ENCODE measurements at places on chromosomes 3 and 15.
A peak's percentile ranks its signal among the peaks of the same experiment; 100 is the strongest.

- no peak for DNase-seq
Measured at GRCh38 chr3:129226374-129226773, 23.0 kb upstream of the COPG1 start.

GRCh38 chr3:180974286-180974685, 15.2 kb downstream of the DNAJC19 start:
- no peak for DNase-seq

DNA sequence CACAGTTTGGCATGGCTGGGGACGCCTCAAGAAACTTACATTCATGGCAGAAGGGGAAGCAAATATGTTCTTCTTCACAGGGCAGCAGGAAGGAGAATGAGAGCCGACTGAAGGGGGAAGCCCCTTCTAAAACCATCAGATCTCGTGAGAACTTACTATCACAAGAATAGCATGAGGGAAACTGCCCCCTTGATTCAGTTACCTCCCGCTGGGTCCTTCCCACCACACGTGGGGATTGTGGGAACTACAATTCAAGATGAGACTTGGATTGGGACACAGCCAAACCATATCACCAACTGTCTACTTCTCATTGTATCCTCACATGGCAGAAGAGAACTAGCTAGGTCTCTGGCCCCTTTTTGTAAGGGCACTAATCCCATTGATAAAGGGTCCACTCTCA, 30.5 kb downstream of the CCDC32 start:
- no peak for DNase-seq

DNA sequence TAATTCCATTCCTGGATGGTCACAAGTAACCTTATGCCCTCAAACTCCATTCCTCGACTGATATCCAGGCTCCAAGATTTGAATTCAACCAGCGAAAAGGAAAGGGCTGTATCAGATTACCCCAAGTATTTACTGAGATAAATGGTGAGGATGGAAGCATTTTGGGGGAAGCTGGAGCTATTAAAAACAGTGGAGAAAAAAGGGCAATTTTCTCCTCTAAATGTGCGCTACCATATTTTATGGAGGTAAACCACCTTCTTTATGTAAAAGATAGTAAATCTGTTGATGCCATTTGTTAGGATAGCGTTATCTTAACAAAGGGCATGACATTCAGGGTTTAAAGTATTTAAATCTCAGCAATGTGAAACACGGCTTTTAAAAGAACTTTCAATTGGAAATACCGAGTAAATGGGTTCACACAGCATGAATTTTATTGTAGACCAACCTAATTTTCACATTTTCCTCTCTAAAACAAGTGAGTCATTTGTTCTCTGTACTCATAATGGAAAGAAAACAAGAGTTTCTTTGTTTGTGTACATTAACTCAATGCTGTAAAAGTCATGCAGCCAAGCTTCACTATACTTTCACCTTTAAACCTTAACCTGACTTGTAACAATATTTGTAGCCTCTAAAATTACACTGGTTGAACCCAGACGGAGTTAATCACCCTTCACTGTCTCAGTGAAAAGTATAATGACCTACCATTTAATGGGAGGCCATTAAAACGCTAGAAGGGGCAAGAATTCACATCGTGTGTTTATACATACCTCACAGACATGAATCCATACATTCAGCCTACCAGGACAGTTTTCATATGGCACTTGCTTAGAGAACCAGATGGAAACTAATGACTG, 773.4 kb downstream of the ROBO1 start:
- DNase-seq, result no peak

GRCh38 chr15:74129586-74130154, 716 bp upstream of the ISLR2 start:
- no peak for DNase-seq

DNA sequence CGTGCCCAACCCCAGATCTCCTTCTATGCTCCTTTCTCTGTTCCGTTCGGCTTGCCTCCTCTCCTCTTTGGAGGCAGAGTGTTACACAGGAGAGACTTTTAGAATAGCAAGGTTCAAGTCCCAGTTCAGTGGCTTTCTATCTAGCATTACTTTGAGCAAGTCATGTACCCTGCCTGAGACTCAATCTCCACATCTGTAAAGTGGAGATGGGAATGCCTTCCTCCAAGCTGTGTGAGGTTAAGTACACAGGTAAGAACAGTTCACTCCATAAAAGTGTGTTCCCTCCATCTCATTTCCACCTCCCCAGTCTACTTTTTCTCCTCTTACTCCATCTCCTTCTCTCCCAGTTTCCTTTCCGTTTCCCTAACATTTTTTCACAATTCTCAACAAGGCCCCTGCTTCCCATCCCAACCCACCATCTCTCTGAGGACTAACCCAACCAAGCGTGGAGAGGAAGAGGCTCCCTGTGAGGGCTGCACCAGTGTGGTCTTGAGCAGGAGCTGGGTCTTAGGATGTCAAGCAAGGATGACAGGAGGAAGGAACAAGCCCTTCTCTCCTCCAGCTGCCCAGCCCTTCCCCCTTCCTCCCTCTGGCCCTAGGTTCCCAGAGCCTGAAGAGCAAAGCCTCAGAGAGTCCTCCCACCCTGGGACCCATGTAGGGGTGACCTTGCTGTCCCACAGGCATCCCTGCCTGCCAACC, 6.4 kb downstream of the ATP8B4 start:
- DNase-seq, result no peak

- no peak for DNase-seq
Measured at GRCh38 chr15:67880651-67881182, 40.9 kb upstream of the RNU6-1 start.

GRCh38 chr3:15645740-15646501, 44.4 kb downstream of the BTD start:
- no peak for DNase-seq

- DNase-seq, result no peak
Measured at GRCh38 chr3:113912552-113913236, 35.1 kb upstream of the ZDHHC23 start.

DNA sequence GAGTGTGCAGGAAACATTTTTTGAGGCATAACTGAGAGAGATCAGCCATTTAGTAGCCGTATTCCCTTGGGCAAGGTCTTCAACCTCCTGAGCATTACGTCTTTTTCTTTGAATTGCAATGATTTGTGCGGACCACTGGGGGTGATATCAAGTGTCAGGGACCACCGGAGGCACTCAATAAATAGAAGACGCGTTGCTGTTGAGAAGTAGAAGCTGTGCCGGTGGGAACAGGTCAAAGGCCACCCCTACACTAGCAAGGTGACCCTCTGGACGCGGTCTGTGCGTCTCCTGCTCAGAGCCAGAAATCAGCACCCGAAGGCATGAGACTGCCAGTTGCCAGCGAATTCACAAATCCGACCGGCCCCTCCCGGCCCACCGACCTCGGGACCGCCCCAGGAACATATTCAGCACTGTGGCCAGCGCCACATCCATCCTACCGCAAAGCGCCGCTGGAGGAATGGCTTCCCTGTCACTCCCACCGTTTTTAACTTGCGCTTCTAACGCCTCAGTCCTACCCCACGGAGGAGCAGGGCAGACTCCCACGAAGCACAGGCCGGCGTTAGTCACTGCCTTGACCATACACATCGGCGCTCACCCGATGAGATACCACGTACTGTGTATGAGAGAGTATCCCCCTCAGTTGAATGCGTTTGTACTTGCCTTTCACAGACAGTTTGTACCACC, 1.4 kb upstream of the GHSR start:
- DNase-seq, result no peak

GRCh38 chr15:48300038-48300437, 31.2 kb upstream of the DUT start:
- no peak for DNase-seq

DNA sequence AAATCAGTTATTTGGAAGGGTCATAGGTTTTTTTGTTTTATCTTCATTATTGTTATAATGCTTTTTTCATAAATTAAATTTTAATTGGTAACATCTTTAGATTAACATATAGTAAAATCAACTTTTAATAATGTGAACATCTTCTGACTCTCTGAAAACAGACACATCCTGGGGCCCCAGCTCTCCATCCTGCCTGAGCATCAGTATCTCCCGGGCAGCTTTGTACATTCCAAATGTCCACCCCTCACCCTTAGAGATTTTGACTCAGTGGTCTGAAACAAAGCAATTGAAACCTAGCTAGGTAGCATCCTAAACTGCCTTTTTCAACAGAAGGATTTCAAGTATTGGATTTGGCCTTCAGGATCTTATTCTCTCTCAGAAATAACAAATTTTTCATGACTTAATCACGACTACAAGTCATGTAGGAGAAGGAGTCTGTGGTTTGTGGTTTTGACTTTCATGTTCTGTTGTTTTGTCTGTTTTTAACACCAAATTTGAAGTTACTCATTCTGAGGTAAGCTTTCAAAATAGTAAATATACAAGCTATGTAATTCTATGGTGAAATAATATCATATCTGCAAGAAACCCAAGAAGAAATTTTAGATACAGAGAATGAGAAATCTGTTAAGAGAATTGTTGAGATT, 147.3 kb upstream of the UBE2E2 start:
- DNase-seq, result no peak

DNA sequence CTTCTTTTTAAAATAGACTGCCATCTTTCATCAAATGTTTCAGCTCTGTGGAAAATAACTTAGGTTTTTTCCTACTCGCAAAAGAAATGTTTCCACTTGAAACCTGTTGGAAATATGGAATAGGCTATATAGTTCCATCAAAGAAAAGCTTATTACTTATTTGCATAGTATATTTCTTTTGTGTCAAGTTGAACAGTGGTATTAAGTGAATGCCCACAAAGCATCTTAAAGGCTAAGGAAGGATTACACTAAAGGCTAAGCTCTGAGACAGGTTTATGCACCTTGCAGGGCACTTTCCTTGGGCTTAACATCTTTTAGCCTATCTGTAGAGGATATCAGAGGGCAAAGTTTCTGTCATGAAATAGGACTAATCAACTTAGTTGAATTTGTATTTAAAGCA, at the start of gene SAMD7:
SAMD7 (plus strand) TSS at position 301 of the 400 bp plus-strand sequence. CDS start 7,927 bp downstream, outside the sequence.
- DNase-seq, result no peak

- DNase-seq, result no peak
Measured at GRCh38 chr15:40345867-40346578, 4.8 kb upstream of the PHGR1 start.

DNA sequence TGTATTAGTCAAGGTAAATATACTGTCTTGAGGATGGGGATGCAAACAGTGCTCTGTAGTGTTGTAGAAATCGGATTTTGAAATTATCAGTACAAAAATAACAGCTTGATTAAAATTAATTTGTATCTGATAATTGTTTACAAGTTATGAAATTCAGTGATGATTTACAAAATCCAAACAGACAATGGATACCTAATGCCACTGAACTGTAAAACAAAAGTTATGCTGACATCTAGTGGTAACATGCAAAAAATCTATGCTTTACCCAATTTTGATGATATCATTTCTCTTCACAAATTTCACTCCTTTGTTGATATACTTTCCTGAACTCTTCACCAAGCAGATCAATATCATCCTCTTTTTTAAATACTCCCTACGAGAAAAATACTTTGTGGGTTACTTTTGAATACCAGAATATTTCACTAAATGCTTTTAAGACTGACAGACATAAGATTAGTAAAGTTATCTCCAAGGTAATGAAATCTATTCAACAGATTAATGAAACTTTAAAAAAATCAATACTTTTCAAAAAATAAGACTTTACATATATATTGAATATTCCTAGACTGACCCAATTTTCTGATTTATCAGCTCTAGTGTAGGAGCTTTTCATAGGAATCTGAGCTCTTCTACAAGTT, 36.0 kb downstream of the MNS1 start:
- DNase-seq, result no peak

DNA sequence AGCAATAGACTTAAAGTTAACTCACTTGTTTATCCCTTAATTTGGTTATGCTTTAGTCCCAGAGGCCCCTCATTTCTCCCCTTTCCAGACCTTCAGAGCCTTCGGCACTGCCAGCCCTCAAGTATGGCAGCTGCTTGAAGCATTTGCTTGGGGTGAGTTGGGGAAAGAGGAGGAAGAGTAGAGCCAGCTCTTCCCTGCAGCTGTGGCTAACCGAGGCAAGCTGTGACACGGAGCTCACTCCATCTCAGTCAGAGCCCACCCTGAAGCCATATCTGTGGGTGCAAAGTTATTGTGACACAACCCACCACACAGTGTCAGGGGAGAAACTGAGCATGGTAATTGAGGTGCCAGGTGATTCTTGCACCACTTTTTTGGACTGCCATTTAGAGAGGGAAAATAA, 66.1 kb downstream of the FILIP1L start:
- no peak for DNase-seq

DNA sequence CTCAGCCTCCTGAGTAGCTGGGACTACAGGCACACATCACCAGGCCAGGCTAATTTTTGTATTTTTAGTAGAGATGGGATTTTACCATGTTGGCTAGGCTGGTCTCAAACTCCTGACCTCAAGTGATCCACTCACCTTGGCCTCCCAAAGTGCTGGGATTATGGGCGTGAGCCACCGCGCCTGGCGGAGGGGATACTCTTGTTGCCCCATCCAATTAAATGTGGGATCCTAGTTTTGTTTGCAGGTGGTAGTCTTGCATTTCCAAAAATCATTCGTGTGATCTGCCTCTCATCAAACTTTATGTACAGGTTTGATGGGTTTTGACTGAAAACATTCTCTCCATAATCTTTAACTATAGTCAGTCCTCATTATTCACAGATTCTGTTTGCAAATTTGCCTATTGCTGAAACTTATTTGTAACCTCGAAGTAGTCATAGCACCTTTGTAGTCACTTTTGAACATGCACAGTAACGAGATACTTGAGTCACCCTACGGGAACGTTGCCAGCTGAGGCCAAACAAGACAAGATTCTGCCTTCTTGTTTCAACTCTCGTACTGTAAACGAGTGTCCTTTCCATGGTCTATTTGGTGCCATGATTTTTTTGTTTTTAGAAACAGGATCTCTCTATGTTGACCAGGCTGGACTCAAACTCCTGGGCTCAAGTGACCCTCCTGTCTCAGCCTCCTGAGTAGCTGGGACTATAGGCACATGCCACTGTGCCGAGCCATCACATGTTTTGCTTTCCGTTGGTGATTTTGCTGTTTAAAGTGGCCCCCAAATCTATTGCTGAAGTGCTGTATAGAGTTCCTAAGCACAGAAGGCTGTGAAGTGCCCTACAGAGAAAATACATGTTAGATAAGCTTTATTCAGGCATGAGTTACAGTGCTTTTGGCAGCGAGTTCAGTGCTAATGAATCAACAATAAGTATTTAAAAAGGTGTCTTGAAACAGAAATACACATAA, 8.1 kb upstream of the MAPK6 start:
- peak; percentile 71 for DNase-seq

DNA sequence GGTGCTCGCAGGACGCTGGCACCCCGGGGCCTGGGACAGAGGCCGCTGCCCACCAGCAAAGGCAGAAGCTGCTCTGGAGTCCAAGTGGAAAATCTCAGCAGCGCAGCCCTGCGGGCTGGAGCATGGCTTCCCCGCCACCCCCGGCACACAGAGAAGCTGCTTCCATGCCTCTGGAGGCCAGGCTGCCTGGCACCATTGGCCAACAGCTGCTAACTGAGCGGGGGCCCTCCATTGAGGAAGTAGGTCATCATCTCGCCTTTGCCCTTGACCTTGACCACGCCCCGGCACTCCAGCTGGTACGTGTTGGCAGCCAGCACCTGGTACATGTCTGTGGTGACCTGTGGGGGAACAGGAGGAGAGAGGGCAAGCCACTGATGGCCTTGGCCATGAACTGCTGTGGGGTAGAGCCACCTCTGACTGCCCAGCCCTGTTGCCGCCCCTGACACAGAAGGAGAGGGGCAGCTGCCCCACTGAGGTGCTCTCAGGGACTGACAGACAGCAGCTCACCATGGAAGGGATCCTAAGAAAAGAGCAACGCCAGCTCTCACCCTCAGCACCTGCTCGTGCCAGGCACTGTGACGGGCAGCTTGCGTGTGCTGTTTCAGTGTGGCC, 82.8 kb downstream of the SEC22A start:
- DNase-seq, result no peak

- DNase-seq, result no peak
Measured at GRCh38 chr3:32575451-32576113, 4.9 kb upstream of the DYNC1LI1 start.

GRCh38 chr3:185366913-185367312, 4.0 kb downstream of the MAP3K13 start:
- DNase-seq, result no peak

All from activated T-cell treated with anti-CD3 and anti-CD28 coated beads for 48 hours (primary cell).